ENCODE measurements at places on chromosomes 13 and 19.

DNA sequence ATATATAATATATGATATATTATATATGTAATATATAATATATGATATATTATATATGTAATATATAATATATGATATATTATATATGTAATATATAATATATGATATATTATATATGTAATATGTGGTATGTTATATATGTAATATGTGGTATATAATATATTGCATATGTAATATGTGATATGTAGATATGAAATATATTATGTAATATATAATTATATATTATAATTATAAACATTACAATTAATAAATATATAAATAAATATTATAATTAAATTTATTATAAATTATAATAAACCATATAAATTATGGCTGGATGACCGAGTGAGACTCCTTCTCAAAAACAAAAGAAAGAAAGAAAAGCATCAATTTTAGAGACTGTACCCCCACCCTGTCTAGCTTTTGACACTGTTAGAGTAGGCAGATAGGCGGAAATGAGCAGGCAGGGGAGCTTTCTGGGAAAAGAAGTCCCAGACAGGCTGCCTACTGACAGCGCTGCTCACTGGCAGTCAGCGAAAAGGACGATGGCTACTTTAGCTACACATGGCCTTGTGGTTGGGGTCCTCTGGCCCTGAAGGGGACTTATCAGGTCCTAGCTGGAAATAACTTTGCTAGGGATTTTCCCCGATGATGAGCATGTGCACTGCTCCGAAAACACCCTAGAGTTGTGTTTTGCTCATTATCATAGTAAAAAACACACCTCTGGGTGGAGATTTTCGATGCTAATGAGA is 19.7 kb downstream of the C3 start:
- DNase-seq, result no peak

- no peak for DNase-seq
Measured at GRCh38 chr19:20351244-20351643, 184.2 kb downstream of the ZNF486 start.

DNA sequence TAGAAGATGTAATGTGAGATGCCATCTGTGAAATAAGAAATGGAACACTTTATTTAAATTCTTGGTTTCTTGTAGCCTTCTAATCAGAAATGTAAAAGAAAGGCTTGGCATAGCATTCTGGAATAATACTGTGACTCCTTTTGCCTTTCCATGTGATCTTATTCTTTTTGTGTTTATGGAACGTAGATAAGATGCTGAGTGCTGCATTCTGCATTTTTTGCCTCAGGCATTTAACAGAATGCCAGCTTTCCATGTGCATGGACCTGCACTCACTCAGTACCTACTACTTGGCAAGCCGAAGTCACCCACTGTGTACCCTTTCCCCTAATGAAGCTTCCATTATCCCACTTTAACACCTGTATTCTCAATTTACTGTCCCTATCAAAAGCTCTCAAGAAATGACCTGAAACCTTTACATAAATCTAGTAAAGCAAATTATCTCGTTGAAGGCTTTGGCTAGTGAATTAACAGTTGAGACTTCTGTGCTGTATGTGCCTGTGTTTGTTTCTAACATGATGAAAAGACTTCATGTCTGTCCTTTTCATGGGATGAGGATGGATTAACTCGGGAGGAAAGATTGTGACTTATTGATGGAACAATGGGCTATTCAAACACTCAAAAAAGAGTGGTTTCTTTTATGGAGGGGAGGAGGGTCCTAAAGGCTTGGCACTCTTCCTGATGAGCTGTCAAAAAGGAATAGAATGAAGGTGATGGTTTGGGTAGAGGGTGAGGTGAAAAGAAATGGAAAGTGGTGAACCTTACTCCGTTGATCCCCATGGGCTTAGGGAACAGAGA is 44.7 kb upstream of the FRY start:
- no peak for DNase-seq

- no peak for DNase-seq
Measured at GRCh38 chr13:48410199-48410598, 2.7 kb downstream of the LPAR6 start.

DNA sequence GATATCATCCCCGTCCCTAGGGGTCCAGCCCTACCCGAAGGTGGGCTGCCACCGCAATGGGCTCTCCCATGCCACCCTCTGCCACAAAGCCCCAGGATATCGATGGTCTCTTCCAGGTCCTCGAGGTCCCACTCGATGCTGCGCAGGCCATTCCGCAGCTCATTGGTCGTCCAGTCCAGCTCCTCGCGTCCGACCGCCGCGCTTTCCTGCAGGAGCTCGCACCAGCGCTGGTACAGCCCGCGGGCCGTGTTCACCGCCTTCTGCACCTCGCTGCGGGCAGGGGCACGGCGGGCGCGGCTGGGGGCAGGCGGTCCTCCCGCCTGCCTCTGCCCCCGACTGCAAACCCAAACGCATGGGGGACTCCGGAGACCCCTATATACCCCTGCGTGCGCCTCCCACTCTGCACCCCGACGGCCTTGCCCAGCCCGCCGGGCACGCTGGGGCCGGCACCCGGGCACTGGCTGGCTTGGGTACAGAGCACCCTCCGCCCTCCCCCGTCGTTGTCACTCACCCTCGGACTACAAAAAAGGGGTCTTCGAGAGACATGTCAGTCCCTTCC is 468 bp downstream of the STX10 start:
- DNase-seq, result no peak

GRCh38 chr13:112446347-112446861 is 70.2 kb downstream of the SPACA7 start:
- no peak for DNase-seq

GRCh38 chr13:99191900-99192399 is 8.7 kb upstream of the UBAC2 start:
- no peak for DNase-seq

DNA sequence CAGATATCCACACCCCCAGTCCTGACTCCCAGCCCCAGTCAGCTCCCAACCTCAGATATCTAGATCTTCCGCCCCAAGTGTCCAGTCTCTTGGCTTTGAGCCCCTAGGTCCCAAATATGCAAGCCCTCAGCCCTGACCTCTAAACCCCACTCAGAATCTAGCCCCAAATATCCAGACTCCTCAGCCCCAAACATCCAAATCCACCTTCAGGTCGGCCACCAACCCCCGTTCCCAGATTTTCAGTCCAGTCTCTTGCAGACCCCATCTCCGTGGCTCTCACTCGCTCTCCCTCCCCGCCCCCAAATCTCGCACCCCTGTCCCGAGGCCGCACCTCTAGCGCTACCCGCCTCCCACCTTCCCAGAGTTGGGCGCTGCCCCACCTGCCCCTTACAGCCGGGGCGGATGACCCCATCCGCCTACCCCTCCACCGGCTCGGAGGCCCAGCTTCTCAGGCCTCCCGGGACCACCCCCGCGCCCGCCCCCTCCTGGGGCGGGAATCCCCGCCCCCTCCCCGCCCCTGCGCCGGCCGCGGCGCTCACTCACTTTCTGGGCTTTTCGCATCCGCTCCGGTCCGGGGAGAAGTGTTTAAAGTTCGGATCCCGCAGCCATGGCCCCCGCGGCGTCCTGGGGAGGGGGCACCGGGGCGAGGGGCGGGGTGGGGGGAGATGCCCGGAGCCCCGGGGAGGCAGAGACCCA is 604 bp downstream of the ERFL start:
- DNase-seq, result no peak

Data from NK-92 treated with Interleukin-12 subunit alpha and Interleukin-12 subunit beta, amount 100 ng/mL, for 24 hours (cell line).